Activated naive CD4-positive, alpha-beta T cell (primary cell): ENCODE measurements at places on chromosomes 5 and 9.

DNA sequence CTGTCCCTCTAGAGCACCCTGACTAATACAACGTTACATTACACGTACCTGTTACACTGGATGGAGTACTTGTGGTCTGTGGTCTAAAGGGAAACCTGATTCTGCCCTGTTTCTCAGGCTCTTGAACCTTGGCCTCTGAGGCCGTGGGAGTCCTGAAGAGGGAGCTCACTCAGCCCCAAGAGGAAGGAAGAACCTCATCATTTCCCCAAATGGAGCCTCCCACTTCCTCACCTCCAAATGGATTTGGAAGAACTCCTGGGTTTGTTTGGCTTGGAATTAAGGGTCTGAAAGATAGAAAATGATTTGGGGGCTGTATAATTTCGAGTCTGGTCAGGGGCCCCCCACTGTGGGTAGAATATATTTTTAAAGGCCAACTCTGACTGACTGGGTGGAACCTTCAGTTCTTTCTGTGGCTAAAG, 200.2 kb downstream of the SEMA6A start:
- DNase-seq = no peak

GRCh38 chr9:92295240-92295790, 1.8 kb upstream of the IARS1 start:
- no peak for DNase-seq

- no peak for DNase-seq
Observed at GRCh38 chr5:53120165-53120564, 10.6 kb upstream of the MOCS2 start.

GRCh38 chr5:151094030-151094851, 13.4 kb upstream of the TNIP1 start:
- no peak for DNase-seq

DNA sequence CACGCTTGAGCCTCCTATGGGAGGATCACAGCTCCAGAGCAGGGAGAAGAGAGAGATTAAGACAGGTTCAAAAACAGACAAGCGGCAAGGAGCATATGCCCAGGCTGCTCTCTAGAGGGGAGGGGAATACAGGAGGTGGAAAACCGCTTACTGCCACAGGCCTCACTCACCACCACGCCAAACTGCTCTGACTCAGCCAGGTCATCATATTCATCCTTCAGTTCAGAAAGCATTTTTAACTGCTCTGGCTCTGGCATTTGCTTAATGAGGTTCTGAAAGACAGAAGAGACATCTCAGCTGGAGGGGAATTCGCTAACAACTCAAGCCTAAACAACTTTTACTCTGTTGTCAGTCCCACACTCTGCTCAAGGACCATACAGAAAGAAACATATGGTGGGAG, 40.1 kb downstream of the PCDHGC5 start:
- no peak for DNase-seq

GRCh38 chr5:32955814-32956213, 244.7 kb downstream of the NPR3 start:
- DNase-seq = no peak

GRCh38 chr5:128155776-128156175, 72.2 kb downstream of the SLC12A2 start:
- no peak for DNase-seq

DNA sequence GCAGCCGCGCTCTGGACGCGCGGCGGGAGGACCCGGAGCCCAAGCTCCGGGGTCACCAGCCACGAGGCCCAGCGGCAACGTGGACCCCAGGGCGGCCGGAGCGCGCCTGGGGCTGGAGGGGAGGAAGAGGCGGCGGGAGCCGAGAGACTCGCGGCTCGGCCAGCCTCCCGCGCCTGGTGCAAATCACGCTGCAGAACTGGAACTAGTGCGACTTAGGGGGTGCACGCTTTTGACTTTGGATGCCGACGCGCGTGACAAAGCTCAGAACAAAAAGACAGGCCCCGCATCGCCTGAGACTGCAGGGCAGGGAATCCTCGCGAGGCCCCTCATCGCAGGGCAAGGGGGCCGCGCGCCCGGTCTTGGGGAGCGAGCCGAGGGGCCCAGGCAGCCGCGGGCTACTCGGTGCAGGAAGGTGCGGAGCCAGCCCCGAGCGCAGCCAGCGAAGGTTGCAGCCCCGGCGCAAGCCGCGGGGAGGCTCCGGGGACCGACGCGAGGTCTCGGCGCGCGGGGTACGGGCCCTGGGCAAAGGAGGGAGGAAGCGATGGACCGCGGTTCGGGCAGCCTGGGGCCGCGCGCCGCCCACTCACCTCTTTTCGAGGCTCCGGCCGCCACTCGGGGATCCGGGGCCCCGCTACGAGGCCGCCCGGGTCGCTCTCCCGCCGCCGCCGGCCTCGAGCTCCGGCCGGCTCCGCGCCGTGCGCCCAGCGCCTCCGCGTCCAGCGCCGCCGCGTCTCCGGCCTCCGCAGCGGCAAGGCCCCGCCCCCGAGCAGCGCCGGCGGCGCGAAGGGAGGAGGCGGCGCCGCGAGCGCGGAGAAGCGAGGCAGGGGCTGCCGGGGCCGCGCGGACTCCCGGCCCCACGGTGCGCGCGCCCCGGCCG, at the start of gene GOLM1:
Gene GOLM1, minus strand, starts transcription at position 735 of the 877 bp plus-strand sequence. CDS start 20,238 bp downstream, outside the sequence.
- no peak for DNase-seq

DNA sequence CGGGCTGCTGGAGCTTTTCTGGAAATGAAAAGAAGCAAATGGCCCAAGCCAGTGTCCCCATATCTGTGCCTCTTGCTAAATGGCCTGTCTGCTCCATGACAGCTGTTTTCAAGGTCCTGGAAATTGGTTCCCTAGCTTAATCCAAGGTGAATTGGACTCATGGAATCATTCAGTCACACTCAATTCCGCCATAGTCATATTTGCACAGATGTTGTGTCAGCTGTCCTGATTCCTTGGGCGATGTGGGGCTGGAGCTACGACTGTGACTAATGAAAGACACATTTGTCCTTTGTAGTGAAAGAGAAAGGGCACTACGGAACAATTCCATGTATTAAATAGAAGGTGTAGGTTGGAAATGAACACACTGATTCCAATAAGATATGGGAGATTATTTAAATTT, 102.9 kb upstream of the MEGF10 start:
- no peak for DNase-seq

DNA sequence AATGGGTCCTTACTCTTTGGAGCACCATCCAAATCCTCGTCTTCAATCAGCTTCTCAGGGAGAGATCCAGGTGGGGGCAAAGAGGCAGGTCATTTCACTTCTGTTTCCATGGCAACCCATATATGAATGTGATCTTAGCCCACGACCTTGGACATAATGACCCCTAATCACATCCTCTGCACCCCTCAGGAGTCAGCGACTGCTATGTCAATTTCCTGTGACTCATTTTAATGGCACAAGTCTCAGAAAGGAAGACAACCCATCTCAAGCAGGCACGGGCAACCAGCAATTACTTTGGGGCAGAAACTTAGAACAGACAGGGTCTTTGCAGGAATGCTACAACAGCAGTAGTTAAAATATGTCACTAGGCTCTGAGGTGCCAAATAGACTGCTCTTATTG, 591.2 kb downstream of the TLR4 start:
- DNase-seq = no peak

GRCh38 chr5:169181814-169182213, 119.1 kb downstream of the SLIT3 start:
- DNase-seq = no peak

GRCh38 chr5:14432931-14433589, 148.5 kb upstream of the OTULINL start:
- no peak for DNase-seq

- DNase-seq = no peak
Observed at GRCh38 chr5:69305512-69305911, 27.1 kb downstream of the CCDC125 start.

DNA sequence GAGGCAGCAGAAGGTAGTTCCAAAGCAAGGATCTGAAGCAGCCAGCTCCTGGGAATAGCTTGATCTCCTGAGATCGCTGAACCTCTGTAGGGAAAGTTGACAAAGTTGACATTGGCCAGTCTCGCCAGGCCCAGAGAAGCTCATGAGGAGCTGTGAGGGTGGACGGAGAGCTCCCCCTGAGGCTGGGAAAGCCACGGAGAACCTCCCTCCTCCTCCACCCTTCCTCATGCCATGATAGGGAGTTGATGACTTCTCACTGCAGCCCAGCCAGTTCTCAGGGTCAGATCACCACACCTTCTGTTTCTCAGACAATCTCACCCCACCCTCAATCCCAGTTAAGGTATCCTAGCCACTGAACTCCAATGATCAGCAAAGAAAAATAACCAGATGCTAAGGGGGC, 30.4 kb upstream of the KCNV2 start:
- DNase-seq = no peak

- no peak for DNase-seq
Observed at GRCh38 chr5:148790545-148791333, 35.7 kb upstream of the ADRB2 start.

GRCh38 chr5:159448-160172, 31.7 kb upstream of the LRRC14B start:
- no peak for DNase-seq

DNA sequence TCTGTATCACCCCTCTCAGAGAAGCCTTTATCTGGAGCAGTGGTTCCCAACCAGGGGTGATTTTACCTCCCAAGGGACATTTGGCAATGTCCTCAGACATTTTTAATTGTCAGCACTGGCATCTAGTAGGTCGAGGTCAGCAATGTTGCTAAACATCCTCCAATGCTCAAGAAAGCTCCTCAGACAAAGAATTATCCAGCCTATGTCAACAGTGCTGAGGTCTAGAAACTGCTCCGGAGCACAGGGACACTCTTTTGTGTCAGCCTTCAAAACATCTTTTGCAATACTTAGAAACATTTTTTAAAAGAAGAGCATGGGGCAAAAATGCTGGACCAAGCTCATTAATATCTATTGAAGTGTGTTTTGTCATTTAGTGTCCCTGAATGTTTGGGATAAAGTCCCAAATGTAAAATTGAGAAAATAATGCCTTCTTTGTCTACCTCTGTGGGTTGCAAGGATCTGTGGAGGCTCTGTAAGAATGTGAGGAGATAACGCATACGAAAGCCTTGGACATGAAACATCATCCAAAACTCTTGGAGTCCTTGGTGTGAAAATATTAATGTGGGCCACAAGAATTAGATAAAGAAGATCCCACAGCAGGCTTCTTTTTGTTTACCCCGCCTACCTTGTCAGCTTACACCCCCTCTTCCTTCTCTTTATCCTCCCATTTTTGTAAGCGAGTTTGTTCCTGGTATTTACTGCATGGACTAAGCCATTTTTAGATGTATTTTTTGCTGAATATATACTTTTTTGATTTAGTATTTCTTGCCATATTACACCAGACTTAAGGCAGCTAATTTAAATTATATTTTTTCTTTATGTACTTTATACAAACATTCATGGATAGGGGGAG, 193.5 kb downstream of the CD180 start:
- no peak for DNase-seq

DNA sequence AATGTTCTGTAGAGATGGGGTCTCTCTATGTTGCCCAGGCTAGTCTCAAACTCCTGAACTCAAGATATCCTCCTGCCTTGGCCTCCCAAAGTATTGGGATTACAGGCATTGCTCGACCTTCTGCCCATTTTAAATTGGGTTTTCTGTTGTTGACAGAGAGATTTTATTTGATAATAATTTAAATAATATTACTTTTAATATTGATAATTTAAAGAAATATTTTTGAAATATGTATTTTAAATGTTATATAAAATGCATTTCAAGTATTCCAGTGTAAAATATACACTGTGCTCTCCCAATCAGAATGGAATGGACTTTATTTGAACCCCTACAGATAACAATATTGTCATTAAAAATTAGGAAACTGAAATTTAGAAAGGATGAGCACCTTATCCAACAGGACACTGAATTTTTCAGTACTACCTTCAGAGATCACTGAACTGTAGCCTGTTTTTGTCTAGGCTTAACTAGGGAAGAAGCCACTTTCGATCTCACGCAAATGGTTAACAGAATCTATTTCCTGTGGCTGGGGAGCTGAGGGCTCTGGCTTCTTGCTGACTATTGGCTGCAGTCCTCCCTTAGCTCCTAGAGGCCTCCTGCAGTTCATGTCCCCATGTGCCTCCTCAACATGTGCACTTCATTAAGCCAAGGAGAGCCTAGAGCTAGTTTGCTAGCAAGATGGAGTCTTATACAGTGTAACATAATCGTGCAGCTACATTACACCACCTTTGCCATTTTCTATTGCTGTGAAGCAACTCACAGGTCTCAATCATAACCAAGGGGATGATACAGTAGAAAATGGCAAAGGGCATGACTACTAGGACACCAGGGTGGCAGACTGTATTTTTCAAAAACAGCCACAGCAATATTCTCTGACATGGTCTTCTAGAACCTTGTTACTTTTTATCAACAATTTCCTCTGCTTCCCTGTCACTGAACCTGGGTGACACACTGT, 150.0 kb downstream of the CDC42SE2 start:
- DNase-seq = no peak

DNA sequence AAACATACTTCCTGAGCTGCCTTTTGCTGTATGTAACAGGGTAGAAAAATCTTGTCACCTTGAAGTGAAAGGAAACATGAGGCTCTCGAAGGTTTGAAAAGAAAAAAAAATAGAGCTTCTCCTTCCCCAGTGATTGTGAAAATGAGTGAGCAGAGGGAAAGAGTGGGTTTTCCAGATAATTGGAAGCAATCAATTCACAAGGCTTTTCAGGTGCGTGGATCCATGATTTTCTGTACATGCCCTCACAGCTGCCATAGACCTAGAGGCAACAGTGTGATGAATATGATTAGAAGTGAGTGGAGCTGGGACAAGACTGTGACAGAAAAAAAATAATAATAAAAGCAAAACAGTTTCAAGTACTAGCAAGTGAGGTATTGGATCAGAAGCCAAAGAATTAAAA, 1422.5 kb upstream of the CDH6 start:
- no peak for DNase-seq
